Lung (tissue), 17 donors: ENCODE measurements at places on chromosomes 6 and 20. TPM values are rescaled to one million over a fixed set of nuclear protein-coding genes. Genes with fewer than 3 reads are reported as not detected.
A peak's percentile ranks its signal among the peaks of the same experiment; 100 is the strongest.

GRCh38 chr6:79734374-79734773, 103.2 kb downstream of the SH3BGRL2 start:
- no peak for DNase-seq

CST9L gene
- not detected for total RNA-seq

- no peak for DNase-seq
These were observed 39.3 kb downstream of the GTF2H5 start for GRCh38 chr6:158207422-158207788.

GRCh38 chr6:15329197-15329671, 83.4 kb downstream of the JARID2 start:
- DNase-seq, result no peak

GRCh38 chr20:50360218-50360672, 149.9 kb upstream of the PTPN1 start:
- no peak for DNase-seq

- no peak for DNase-seq
These were observed 57.2 kb downstream of the TBX18 start for GRCh38 chr6:84707171-84707570.

DNA sequence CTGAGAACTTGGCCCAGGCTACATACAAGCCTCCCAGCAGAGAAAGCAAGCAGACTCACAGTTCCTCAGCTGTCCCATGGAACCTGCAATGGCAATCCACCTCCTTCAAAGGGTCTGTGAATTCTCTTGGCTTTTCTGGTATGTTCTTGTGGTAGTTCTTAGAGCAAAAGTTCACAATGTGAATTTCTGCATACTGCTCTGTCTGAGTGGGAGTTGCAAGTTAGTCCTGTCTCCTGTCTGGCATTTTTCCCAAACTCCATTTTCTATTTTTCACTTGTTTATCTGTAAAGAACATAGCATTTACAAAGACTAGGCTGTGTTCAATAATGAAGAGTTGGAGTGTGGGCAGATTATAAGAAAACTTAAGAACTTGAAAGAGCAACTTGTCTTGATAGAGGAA, 269.9 kb downstream of the BCKDHB start:
- peak; percentile 9 for DNase-seq

- no peak for DNase-seq
These were observed 238.7 kb upstream of the THEMIS start for GRCh38 chr6:128139519-128139918.

GRCh38 chr20:20338133-20338730, 29.7 kb upstream of the INSM1 start:
- DNase-seq, result no peak

RFX6 gene
- total RNA-seq, result 1.5 TPM

GRCh38 chr6:149250951-149251350, 66.6 kb upstream of the TAB2 start:
- DNase-seq, result no peak

- no peak for DNase-seq
These were observed 330.5 kb downstream of the SOX4 start for GRCh38 chr6:21924002-21924401.

DCBLD1 gene
- total RNA-seq, result 14.6 TPM

GRCh38 chr6:47106216-47106615, 64.1 kb upstream of the ADGRF1 start:
- no peak for DNase-seq

- DNase-seq, result no peak
These were observed 215.3 kb downstream of the RNGTT start for GRCh38 chr6:88748141-88748540.

DNA sequence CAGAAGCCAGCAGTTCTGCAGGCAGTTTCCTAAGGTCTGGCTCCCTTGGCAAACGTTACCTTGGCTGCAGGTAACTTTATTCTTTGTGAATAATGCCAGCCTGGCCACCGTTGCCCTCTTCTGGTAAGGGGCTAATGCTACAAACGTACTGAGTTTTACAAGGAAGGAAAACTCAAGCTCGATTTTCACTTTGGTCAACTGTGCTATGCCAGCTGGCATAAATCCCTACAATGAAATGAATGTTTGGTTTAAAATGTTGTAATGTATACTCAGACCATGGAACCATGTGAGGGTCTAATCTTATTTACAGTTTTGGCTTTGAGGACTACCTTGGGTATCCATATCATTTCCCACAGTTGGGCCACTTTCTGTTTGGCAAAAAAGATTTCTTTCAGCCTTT, 101.4 kb downstream of the SLX4IP start:
- peak; percentile 85 for DNase-seq

TIAM2 gene
- total RNA-seq, result 17.5 TPM

DNA sequence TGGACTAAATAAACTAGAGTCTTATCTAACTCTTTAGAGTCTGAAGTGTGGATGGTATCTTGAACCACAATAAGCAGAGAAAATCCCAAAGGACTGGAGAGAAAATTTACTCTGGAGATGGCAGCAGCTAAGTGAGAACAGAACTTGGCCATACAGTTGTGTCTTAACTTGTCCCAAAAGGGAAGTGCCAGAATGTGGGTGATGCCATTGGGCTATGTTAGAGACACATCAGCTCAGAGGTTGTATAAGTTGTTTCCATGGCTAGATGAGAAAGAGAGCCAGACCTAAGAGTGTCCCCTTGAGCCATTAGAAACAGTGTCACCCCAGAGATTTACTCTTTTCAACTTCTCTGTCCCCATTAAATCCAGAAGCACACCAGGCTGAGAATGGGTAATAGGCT, 36.2 kb downstream of the FOXO3 start:
- no peak for DNase-seq

TCF15 gene
- total RNA-seq, result not detected

RAMACL gene
- 7.8 TPM for total RNA-seq

DNA sequence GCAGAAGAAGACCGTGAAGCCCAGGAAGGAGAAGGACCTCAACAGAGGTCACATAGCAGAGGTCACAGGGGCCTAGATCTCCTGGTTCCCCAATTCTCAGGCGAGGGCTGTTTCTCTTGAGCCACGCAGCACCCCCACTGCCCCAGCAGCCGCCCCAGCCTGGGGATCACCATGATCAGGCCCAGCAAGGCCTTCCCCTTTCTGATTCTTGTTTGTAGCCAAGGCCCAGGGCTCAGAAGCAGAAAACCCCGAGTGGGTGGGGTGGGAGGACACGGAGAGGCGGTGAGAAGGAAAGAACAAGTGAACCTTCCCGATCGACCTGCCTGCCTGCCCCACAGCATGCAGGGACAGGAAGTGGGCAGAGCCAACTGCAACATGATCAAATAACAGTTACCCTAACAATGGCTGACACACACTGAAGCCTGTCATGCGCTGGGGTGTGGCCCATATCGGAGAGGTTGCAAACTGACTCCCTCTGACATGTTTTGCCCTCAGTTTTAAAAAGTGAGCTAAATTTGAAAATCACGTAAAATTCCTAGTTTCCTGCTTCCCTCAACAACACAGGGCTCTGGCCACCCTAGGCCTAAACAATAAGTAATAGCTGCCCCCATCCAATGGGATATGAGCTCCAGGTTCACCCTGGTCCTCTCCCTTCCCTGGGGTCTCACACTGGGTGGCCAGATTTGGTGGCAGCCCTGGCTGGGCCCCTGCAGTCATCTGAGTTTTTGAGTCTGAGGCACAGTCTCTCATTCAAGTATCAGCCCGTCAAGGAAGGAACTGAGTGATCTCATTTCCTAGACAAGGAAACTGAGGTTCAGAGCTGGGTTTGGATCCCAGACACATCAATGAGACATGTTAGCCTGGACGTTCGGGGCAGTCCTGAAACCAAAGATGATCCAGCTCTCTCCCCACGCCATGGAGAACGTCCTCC, 6.5 kb downstream of the PEDS1 start:
- peak; percentile 18 for DNase-seq

DNA sequence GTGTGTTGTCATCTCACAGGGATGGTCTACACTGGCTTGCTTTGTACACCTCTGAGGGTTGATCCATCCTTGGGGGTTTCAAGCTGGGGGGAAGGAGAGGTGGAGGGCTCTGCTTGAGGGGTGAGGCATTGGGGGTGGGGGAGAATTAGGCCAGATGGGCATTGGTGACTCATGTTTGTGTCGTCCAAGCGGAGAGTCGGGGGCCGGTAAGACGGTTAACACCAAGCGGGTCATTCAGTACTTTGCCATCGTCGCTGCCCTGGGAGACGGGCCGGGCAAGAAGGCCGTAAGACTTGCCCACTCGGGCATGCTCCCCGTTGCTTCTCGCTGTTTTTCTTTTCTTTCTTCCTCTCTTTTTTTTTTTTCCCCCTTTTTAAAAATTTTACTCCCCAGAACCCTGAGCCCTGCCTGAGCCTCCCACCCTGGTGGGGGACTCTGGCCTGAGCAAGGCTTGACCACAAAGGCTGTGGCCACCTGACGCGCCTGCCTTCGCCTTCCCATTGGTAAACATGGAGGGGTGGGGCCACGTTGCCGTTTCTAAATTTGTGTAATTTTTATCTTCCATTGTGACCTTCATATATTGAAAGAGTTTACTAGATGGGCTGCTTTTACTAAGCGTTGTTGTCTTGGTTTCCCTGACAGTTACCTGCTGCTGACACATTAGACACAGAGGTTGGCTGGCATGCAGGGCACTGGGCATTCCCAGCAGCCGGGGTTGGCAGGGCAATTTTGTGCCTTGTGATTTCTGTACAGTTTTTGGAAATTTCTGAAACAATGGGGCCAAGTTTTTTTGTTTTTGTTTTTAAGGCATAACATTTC, 26.8 kb downstream of the MYH7B start:
- DNase-seq, result no peak

HSPA1A gene
- 1,149 TPM for total RNA-seq

DNA sequence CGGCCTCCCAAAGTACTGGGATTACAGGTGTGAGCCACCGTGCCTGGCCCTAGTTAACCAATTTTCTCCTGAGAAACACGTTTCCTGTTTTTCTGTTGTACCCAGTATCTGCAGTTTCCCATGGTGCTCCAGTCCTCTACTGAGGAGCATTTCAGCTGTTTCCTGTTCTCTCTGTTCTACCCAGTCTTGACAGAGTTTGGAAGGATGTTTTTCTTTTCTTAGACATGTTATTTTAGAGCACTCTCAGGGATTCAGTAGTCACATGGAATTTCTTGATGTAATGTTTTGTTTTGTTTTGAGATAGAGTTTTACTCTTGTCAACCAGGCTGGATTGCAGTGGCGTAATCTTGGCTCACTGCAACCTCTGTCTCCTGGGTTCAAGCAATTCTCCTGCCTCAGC, 129.8 kb upstream of the TIAM2 start:
- DNase-seq, result no peak

DNA sequence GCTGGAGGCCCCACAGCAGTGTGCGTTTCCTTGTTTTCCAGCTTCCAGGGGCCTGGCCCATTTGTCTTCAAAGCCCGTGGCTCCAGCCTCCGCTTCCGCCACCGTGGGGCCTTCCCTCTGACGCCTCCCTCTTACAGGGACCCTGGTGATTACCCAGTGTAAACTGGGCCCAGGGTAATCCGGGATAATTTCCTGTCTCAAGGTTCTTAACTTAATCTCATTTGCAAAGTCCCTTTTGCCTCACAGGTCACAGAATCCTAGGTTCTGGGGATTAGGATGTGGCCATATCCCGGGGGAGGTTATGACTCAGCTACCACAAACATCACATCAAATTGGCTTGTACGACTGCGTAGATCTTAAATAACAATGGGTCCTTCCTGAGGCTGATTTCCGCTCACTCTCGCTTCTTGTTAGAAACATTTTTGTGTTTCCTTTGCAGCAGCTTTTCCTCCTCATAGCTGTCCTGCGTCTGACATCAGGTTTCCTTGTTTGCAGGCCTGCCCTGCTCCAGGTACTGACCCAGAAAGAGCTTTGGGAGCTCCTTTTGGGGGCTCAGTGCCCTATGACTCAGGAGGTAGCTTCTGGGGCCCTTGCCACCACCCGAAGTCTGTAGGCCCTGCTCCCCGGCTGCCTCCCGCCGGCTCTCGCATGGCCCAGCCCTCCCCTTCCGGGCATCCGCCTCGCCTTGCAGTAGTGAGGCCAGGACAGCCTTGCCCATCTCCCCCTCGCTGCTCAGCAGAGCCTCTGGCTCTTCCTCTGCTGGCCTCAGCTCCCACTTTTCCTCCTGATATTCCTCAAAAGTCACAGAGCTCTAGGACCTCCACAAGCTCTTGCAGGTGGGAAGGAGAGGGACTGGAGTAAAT, 100.5 kb downstream of the ERMARD start:
- DNase-seq, result peak; percentile 26

DNA sequence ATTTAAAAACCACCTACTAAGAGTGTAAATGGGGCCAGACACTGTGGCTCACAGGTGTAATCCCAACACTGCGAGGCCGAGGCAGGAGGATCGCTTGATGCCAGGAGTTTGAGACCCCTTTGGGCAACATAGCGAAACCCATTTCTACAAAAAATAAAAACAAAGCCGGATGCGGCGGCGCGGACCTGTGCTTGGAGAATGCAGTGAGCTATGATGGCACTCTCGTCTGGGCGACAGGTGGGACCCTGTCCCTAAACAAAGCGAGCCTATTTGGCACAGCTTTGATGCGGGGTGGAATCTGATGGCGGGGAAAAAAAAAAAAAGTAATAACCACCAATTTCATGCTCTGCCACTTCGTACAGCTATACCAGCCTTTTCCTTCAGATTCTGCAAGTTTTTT, 1.1 kb downstream of the TCP1 start:
- DNase-seq, result no peak

- peak; percentile 59 for DNase-seq
These were observed 10.8 kb upstream of the TAAR1 start for GRCh38 chr6:132669690-132670291.

DNA sequence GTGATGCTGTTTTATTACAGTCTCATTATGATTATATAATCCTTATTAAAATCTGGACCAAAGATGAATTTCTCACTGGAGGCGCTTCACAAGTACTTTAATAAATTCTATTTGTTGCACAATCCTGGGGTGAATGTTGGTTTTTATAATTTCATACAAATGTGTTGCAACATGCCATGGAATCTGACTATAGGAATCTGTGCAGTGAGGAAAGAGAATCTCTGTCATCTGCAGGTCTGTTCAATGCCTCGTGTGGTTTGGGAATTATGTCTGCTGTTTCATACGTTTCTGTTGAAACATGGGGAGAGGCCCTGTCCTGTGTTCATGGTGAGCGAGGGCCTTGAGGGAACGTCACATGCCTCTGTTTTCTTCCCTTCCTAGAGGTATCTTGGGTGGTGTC, 277.3 kb downstream of the CDH4 start:
- DNase-seq, result no peak

- no peak for DNase-seq
These were observed 61.9 kb downstream of the UNC5CL start for GRCh38 chr6:40977085-40977484.

- DNase-seq, result peak; percentile 42
These were observed 40.8 kb upstream of the GFOD1 start for GRCh38 chr6:13528232-13528631.

- no peak for DNase-seq
These were observed 135.6 kb upstream of the PTPRK start for GRCh38 chr6:128655978-128656498.

BNIP5 gene
- 0.06 TPM for total RNA-seq

DNA sequence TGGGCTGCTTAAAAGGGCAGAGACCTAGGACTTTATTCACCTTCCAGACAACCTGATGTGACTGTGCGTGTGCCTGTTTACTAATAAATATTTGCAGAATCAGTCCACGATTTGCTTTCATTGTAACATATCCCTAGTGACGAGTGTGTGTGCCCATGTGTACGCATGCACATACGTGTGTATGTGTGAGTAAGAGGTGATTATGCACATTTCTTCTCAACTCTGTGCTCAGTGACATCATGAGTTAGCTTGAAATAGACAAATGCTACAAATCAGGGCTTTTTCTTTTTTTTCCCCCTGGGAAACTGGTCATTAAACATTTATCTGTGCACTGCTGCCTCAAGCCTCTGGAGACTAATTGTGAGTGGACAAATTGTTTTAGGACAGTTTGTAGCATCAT, 242.6 kb upstream of the SOX4 start:
- DNase-seq, result no peak
